ENCODE measurements at places on chromosomes 11 and 22.

GRCh38 chr11:110737593-110737992, 25.4 kb upstream of the ARHGAP20 start:
- no peak for DNase-seq

DNA sequence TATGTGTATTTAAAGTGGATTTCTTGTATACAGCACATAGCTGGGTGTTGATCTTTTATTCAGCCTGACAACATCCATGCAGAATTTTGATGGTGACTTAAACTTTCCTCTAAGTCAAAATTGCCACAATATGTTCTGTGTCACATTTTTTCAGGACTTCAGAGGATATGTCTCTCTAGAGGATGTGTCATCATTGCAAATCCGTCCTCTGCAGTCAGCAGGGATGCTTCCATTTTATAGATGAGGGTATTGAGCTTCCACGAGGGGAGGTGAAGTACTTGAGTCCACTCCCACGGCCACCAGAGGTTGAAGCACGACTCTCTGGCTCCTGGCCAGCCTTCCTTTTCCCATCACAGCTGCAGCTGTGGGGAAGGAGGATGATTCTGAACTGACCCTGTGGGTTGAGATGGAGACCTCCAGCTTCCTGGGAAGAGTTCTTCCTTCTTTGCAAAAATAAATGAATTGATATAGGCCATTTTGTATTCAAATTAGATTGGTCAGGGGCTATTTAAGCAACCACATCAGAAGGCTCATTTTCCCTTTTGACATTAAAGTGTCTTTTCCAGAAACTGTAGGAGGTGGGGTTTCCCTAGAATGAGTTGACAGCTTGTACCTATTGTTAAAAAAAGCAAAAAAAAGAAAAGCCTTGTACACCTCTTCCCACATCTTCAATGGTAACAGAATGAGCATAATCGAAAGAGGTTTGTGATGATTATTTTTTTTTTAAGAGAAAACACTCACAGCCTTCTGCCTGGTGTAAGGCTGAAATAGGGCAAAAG, 55.2 kb upstream of the MYEOV start:
- no peak for DNase-seq

DNA sequence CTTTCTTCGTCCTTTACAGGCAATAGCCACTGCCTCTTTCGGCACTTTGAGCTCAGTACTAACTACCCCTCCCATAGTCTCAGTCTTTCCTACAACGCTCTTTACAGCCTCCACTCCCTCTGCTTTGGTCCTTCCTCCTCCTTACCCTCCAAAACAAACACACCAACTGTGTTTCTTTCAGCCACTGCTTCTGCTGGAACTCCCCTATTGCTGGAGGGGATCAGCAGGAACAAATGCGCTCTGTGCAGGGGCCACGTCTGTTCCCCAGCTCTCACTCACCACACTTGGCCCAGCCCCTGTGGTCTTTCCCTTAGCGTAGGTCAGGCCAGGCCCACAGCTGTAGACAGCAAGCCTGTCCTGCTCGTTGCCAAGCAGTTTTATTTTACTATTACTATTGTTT, 42.3 kb downstream of the PC start:
- DNase-seq, result no peak

DNA sequence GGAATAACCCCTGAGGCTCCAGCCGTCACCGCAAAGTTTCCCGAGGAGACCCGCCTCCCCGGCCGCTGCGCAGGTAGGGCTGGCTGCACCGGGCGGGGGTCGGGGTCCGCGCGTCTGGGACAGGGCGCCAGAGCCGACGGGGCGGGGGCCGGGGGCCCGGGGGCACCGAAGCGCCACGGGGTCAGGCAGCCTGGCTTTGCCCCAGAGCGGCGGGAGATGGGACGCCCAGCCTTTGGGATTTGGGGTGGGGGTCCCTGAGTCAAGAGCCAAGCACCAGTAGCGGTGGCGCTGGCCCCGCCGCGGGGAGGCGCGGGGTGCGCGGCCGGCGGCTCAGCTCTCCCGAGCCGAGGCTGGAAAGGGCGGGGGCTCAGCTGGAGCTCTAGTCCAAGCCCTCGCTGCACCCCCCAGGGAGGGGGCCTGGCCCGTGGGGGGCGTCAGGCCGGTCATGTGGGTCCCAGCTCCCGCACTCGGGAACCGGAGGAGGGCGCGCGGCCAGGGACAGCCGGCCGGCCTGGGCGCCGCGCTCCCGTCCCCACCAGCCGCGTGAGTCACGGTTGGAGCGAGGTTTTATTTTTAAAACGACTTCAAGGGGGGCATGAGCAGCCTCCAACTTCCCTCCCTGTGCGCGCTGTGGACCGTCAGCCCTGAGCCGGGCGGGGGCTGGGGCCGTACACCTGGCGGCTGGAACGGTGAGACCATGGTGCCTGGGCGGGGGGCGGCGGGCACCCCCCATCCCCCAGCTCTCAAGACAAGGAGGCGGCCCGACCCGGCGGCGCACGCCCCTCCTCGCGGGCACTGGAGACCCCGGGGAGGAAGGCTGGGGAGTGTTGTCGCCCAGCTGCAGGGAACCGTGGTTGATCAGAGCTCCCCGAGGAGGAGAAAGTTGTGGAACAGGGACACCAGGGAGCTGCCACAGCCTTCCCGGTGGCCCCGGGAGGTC, 626 bp downstream of the FLRT1 start:
- DNase-seq, result peak; percentile 15

- no peak for DNase-seq
Observed at GRCh38 chr11:111524056-111524455, 9.5 kb downstream of the HOATZ start.

- no peak for DNase-seq
Observed at GRCh38 chr11:114152162-114152561, 92.7 kb downstream of the ZBTB16 start.

DNA sequence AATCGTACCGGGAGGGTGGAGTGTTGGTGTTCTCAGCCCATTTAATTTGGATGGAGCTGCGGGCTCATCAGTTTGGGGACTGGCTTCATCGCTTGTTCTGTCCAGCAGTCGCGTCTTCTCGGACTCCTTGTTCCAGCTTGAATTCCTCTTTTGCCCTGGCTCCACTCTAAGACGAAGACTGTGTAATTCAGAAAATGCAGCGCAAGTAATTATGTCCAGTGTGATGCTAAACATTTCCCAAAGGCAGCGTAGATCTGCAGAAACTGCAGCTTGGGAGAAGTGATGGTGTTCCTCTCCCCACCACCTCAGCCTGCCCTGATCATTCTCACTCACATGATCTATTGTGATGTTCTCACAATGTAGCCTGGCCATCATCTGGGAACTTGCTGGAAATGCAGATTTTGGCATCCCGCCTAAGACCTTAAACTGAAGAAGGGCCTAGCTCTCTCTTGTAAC, 666 bp downstream of the SLC25A18 start:
- DNase-seq, result no peak

DNA sequence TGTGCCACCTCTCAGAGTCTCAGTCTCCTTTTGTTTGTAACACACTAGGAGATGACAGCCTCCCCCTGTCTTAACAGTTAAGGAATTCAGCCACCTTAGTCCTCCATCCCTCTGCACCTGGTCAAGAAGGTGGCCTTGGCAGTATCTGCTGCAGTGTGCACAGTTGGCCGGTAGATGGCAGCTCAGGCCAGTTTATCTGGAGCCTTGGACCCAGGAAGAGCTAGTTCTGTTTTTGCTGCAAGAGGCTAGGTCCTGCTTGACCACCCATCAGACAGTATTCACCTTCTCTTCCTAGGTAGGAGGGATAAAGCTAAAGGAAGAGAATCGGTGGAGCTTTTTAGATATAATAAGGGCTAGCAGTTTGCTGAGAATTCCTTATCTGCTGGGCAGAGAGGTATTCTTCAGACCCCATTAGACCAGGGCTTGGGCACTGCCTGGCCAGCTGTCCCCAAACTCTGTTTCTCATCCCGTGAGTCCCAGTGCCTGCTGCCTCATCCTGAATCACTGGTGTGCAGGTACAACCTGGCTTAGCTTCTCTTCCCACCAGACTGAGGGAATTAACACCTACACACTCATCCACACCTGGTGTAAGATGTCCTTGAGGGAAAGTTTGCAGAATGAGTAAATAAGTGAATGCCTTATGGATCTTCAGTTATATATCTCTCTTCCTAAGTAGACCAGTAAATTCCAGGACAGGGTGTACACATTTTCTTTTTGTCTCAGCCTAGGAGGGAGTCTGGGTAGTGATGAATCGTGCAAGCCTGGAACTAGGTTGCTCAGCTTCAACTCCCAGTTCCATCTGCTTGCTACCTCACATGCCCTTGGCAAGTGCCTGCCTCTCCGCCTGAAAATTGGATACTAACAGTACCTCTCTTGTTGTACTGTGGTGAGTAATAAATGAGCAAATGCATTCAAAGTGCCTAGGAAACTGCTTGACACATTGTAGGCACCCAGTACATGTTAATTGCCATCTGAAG, 70.8 kb upstream of the NARS2 start:
- DNase-seq, result peak; percentile 99

DNA sequence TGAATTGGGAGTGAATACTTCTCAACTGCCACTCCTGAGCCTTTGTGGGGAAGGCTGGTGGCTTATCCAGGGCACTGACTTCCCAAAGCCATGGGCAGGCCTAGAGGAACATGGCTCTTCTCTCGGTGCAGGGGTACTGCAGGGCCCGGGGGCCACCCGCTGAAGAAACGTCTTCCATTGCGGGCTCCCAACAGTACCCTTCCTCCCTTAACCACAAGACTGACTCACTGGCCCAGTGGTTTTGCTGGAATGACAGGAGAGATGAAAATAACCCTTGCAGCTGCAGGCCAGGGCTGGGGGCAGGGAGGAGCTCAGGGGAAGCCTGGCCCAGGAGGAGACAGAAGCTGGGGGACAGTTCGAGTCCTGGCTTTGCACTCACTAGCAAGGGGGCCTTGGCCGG, 13.5 kb downstream of the TXN2 start:
- DNase-seq, result peak; percentile 93

DNA sequence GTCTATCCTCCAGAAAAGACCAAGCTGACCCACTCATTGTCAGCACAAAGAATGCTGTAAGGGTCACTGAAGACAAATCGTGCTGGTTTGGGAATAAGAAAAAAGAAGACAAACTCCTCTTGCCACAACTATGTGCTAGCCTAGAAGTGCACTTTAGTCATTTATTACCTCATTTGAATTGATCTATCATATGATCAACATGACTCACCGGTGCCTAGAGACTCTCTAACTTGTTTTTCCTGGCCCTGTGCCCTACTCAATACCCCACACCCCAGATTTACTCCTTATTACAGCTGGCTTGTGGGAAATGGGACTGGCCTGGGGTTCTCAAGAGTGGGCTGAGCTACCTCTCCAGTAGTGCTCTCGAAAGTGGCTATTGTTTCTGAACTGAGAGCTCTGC, 35.9 kb upstream of the HORMAD2 start:
- DNase-seq, result peak; percentile 10

GRCh38 chr11:116577273-116577672, 195.5 kb downstream of the BUD13 start:
- no peak for DNase-seq

- no peak for DNase-seq
Observed at GRCh38 chr11:128725630-128726319, 31.9 kb downstream of the FLI1 start.

- DNase-seq, result no peak
Observed at GRCh38 chr11:72955466-72955865, 141.3 kb downstream of the ATG16L2 start.

DNA sequence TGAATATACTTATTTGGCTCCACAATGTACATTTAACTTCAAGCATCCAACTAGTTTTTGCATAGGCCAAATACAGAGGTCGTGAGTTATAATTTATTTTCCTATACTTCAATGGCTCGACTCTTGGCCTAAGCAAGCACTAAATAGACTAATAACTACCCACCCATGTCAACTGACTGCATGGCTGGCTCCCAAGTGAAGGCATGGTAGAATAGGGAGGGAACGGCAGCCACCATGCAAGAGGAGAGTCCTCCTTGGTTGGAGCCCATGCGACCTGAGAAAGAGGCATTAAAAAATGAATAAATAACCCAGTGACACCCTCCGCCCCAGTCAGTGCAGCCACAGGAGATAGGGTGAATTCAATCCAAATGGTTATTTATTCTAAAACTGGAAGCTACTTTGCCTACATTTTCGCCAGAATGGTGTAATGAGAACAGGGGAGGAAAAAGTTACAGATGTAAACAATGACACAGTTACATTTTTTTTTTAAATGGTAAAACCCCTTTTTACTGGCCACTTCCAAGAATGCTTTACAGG, 4.9 kb downstream of the GNG3 start:
- DNase-seq, result no peak

DNA sequence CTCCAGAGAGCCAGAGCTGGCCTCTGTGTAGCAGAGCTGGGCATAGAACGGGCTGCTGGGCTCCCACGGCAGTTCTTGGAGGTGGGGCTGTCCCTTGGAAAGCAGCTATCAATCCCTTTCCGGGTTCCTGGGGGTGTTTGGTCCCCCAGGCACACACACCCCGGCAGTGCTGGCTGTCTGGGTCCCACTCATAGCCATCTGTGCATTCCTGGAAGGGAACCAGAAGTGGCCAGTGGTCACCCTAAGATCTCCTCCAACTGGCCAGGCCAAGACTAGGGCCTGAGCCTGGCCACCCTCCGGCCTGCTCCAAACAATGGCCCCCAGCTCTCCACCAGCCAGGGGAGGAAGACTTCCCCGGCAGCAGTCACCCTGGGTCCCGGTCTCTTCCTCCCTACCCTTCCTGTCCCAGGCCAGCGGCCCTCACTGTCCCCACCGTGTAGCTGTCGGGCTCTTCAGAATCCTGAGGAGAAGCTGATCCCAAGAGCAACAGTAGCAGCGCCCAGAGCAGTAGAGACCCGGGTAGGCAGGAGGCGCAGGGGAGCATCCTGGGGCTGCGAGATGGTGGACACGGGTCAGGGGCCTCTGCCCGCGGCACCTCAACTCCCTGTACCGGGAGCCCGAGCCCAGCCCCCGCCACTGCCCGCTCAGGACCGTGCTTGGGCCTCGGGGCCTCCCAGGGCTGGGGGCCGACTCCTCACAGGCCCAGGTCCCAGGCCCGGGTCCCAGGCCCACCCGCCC, 620 bp downstream of the EFEMP2 start:
- no peak for DNase-seq

Measured in OCI-M1 (cell line).